ENCODE measurements at places on chromosomes 7 and 10. TPM values are rescaled to one million over a fixed set of nuclear protein-coding genes. Genes with fewer than 3 reads are reported as not detected.

Gene MSANTD7
- 12.0 TPM for total RNA-seq

Gene HIP1
- 12.5 TPM for total RNA-seq

Gene PPP1R3C
- 218 TPM for total RNA-seq

Gene C7orf57
- total RNA-seq = not detected

Gene CCDC172
- not detected for total RNA-seq

Gene TRIM73
- total RNA-seq = 2.6 TPM

Gene IFIT1B
- 2.1 TPM for total RNA-seq

Gene CDC14C
- total RNA-seq = not detected

Gene MACROH2A2
- 8.4 TPM for total RNA-seq

Gene HECW1
- total RNA-seq = not detected

Gene SCART1
- 1.6 TPM for total RNA-seq

Gene TES
- 33.9 TPM for total RNA-seq

Gene PNLIPRP2
- total RNA-seq = not detected

Gene ANKRD61
- total RNA-seq = not detected

Gene HOGA1
- total RNA-seq = 1.6 TPM

Gene THSD7A
- 4.7 TPM for total RNA-seq

Gene OR2A5
- total RNA-seq = not detected

Gene SUMF2
- total RNA-seq = 63.2 TPM

Gene ACSM6
- total RNA-seq = not detected

Gene MARVELD1
- total RNA-seq = 17.2 TPM

Gene HSPA12A
- total RNA-seq = 8.4 TPM

Gene MNX1
- not detected for total RNA-seq

Gene GAD2
- not detected for total RNA-seq

Gene NKX2-3
- total RNA-seq = 1.0 TPM

Gene NXPH1
- not detected for total RNA-seq

All from skeletal muscle tissue (tissue), 5 donors.